ENCODE measurements at places on chromosomes 4 and X.

GRCh38 chr4:39626261-39626660, 12.4 kb downstream of the SMIM14 start:
- no peak for DNase-seq

- no peak for DNase-seq
Measured at GRCh38 chrX:102711872-102712215, 404 bp upstream of the GPRASP2 start.

DNA sequence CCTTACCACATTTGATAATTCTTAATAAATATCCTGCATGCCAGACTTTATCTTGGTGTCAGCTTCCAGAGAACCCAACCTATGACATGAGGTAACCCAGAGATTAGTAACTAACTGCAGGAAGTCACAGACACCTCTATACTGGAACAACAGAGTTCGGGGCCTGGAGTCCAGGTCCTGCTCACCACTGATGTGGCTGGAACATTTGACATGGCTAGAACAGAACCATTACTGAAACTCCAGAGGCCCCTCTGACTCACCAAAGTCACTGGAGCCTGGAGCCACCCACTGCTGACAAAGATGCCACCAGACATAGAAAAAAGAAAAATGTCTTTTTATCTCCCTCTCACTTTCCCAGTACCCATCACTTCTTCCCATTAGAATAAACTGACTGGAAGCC, 403.7 kb downstream of the MID1IP1 start:
- no peak for DNase-seq

- DNase-seq, result no peak
Measured at GRCh38 chrX:19810006-19810774, 77.2 kb downstream of the SH3KBP1 start.

GRCh38 chr4:174154215-174154854, 129.1 kb downstream of the FBXO8 start:
- no peak for DNase-seq

DNA sequence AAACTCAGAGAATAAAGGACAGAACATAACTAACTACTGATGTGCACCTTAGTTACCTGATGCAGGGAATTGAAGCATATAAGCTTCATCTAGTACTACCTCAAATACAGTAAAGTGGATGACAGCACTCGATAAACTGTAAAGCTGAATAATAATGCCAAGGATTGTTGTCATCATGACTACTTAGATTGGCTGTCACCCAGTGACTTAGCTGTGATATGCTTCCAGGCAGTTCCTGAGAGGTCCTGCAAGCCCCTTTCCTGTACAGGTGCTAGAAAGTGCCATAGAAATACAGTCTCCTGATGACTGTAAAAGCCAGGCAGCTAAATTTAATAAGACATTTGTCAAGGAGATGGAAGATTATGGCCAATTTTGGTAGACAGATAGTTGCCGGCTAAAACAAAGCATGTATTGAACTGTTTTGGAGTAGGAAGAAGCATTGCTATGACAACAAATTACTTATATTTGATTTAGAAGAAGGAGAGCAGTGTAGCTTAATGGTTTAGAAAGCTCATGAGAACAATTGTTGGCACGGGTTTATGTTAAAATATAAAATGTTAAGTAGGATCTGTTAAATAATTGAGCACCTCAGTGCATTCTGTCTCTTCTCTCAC, 29.7 kb downstream of the TMEM164 start:
- DNase-seq, result no peak

Measured in GM12892 (cell line).